Kasumi-1 (cell line): ENCODE measurements at places on chromosomes 6 and 20.

DNA sequence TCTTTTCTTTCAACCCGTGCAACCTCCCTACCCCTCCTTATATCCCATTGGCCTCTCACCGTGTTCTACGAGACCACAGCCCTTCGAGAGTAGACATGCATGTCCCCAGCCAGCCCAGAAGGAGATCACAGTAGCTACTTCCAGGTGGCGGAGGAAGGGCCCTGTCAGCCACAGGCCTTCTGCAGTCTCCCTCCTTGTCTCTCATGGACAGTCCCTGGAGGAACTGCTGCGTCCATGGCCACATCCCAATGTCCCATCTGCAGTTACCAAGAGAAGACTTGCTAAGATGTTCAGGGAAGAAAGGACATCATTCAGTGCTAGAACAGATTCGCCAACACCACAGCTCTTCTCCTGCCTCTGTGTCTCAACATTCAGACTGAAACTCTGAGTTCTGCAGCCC is 61.6 kb upstream of the QKI start:
- no peak for DNase-seq

DNA sequence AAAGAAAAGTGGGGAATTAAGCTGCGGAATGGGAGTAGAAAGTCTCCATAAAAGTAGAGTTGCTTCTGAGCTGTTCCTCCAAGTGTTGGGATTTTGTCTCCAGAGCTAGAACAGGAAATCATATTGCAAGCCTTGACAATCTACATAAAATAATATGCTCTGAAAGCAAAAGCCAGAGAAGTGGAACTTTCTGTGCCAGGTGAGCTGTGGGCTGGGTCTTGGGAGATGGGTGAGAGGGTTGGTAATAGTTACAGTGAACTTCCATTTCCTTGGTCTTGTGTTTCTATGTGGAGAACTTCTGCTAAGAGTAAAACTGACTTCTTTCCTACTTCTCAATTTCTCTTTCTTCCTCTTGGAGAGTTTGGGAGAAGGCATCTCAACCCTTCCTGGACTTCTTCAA is 6.3 kb upstream of the HMGN4 start:
- DNase-seq, result no peak

DNA sequence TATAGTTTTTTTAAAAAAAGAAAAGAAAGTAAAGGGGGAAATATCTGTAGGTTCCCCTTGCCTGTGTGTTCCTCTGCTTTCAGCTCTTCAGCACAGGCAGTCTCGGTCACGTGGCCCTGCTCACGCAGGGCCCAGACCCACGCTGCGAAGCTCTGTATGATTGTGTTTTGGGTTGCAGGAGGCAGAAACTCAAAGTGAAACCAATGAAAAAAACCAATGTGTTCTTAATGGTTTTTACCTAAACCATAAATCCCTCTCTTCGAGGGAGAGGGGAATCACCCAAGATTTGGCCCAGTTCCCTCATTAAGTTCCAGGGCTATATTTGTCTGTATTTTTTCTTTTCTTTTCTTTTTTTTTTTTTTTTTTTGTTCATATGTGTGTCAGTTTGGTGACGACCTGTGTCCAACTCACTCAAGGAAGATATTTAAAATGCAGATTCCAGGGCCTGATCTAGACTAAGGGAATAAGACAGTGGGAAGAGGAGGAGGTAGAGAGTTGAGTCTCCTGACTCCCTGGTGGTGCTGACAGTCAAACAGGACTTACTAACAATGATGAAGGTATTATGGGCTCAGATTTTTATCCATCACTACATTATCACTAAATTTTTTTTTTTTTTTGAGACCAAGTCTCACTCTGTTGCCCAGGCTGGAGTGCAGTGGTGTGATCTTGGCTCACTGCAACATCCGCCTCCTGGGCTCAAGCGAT is 33.8 kb upstream of the RREB1 start:
- DNase-seq, result no peak

DNA sequence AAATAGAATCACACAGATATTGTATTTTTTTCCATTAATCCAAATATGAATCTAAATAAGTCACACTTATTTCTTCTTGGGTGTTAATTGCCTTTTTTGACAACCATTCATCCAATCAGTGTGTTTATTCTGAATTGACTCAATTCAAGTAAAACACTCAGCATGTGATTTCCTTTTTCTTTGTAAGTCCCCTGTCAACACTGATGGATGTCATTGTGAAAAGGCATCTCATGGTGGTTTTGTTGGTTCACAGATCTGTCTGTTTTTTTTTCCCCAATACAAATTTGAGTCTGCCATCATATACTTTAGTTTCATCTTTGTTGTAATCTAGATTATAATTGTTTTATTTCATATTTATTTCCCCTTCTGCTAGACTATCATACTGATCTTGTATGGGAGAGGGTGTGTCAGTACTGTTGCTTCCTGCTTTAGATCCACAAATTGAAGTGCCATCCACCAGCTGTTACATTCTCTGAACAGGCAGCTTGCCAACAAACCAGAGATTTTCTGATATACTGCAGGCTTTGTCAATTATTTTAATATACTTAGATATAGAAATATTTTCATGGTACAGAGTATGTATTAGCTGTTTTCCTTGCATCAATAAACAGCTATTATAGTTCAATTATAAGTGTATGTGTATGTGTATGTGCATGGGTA is 64.2 kb upstream of the FLRT3 start:
- no peak for DNase-seq
